ENCODE measurements at places on chromosomes 2 and 18.
A peak's percentile ranks its signal among the peaks of the same experiment; 100 is the strongest.

GRCh38 chr2:218017211-218018053 is 14.6 kb upstream of the TNS1 start:
- DNase-seq: no peak

DNA sequence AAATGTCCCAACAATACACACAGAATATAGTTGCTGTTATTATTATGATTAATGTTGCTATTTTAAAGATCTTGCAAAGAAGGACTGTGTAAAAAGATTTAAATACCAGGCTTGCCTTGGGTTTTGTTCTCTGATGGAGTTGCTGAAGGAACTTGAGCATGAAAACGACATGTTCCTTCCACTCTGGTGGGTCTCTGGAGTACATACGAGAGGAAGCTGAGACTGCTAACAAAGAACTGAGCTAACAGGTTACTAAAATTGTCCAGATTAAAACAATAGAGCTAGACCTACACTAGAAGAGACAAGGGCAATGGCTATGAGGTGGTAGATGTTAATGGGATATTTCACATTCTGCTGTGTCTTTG is 612.2 kb downstream of the TSN start:
- DNase-seq: no peak

GRCh38 chr18:495017-495416 is 5.5 kb downstream of the COLEC12 start:
- no peak for DNase-seq

DNA sequence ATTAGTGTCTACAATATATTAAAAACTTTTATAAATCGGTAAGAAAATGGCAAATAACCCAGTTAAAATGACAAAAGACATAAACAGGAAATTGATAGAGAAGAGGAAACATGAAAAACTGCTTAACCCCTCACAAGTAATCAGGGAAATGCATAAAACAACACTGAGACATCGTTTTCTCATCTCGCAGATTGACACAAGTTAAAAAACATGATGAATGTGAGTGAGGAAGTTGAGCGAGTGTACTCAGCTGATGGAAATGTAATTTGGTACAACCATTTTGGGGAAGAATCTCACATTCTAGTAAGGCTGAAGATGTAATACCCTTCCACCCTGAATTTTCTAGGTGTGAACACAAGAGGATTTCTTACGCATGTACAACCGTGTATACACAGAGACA is 18.0 kb upstream of the THOC1 start:
- no peak for DNase-seq

GRCh38 chr18:9944805-9945204 is 31.0 kb downstream of the VAPA start:
- no peak for DNase-seq

GRCh38 chr2:74919827-74920226 is 38.6 kb upstream of the POLE4 start:
- peak; percentile 49 for DNase-seq

DNA sequence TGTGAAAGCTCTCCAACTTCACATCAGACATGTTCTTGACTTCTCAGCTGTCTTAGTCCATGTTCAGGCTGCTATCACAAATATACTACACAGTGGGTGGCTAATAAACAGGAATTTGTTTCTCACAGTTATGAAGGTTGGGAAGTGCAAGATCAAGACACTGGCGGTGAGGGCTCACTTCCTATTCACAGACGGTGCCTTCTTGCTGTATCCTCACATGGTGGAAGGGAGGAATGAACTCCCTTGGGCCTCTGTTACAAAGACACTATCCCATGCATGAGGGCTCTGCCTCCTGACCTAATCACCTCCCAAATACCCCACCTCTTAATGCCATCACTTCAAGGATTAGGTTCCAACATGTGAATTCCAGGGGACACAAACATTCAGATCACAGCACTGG is 9.7 kb downstream of the UXS1 start:
- no peak for DNase-seq
